ENCODE measurements at places on chromosomes 2 and 18. TPM values are rescaled to one million over a fixed set of nuclear protein-coding genes. Genes with fewer than 3 reads are reported as not detected.

Gene PPP1R1C
- 7.3 TPM for total RNA-seq

Gene FBXO48
- total RNA-seq: 1.6 TPM

Gene RAD51AP2
- total RNA-seq: 0.10 TPM

Gene ALKAL2
- not detected for total RNA-seq

Gene EFHD1
- not detected for total RNA-seq

Gene SPATA3
- not detected for total RNA-seq

Gene GKN2
- total RNA-seq: not detected

Gene PLEKHH2
- 1.2 TPM for total RNA-seq

Gene SLC9A2
- total RNA-seq: 0.78 TPM

Gene HOXD10
- not detected for total RNA-seq

Gene RTP5
- not detected for total RNA-seq

Gene IL36G
- total RNA-seq: 0.32 TPM

Gene DCDC2C
- not detected for total RNA-seq

Gene NYAP2
- not detected for total RNA-seq

Gene ZNF407
- 6.8 TPM for total RNA-seq

Gene MC4R
- total RNA-seq: not detected

Gene CCDC178
- not detected for total RNA-seq

Gene IWS1
- 56.5 TPM for total RNA-seq

Gene GGCX
- 36.2 TPM for total RNA-seq

Gene CHPF
- 93.1 TPM for total RNA-seq

Gene UNC80
- total RNA-seq: under 0.01 TPM

Gene ANKRD53
- 0.24 TPM for total RNA-seq

Gene ZBTB7C
- total RNA-seq: under 0.01 TPM

Gene CYP27A1
- 0.44 TPM for total RNA-seq

Gene CD207
- total RNA-seq: not detected

Gene HMSD
- 8.9 TPM for total RNA-seq

Gene RNF149
- 55.9 TPM for total RNA-seq

Gene HNMT
- total RNA-seq: 1.2 TPM

Gene ANKRD29
- total RNA-seq: 5.6 TPM

Gene PLGLB1
- 0.28 TPM for total RNA-seq

Gene LOXHD1
- total RNA-seq: not detected

Gene LYG2
- total RNA-seq: not detected

Gene PRSS56
- not detected for total RNA-seq

Gene MARCO
- 0.11 TPM for total RNA-seq

Gene GNLY
- total RNA-seq: not detected

Gene ANO7
- total RNA-seq: 0.24 TPM

Gene FOXD4L1
- 0.03 TPM for total RNA-seq

Gene ALPG
- total RNA-seq: not detected

Gene FZD7
- total RNA-seq: 2.5 TPM

Gene CERKL
- total RNA-seq: not detected

Gene ATOH8
- not detected for total RNA-seq

Gene ICOS
- total RNA-seq: not detected

Gene CRYGD
- not detected for total RNA-seq
